ENCODE measurements at places on chromosomes 12 and 14.

- DNase-seq = no peak
Observed at GRCh38 chr14:80105488-80105994, 105.8 kb downstream of the DIO2 start.

DNA sequence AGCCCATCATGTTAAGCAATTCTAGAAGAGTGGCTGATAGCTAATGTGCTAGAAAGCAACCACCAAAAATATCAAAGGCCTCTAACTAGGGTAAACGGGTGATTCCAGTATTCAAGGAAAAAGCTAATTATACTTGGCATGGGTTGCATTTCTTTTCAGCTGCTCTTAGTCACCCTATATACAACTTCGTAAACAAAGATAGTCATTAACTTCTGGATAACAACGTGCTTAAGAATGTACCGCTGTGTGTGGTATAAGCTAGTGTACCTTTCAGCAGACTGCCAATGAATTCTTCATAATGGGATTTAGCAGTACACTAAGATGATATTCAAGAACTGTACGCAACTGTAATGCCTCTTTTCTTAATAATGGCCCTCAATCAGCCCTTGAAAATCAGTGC lies 42.2 kb upstream of the SLC6A13 start:
- no peak for DNase-seq

DNA sequence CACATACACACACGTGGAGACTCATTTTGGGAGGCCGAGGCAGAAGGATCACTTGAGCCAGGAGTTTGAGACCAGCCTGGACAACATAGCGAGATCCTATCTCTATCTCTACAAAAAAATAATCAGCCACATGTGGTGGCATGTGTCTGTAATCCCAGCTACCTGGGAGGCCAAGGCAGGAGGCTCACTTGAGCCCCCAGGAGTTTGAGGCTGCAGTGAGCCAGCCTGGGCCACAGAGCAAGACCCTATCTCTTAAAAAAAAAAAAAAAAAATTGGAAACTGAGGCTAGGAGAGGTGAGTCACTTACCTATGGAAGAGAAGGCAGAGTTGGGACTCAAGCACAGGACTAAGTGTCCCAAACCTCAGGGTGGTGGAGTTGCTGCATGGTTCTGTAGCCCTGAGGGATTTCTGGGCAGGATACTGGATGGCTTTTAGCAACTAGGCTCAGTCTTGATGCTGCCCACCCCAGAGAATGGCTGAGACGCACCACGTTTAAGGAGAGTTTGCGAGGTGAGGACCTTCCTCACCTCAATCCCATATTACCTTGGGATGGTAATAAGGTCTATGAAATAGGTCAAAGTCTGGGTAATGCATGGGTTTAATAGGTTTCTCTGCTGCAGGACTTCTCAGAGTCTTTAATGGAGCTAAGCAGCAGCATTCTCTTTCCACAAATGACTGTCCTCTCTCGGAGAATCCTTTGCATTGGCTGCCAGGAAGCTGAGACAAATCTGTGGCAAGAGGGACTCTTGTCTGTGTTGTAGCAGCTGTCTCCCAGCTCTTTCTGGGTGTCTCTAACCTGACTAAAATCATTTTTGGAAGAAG lies 35.6 kb downstream of the SH2B3 start:
- DNase-seq = peak; percentile 19

DNA sequence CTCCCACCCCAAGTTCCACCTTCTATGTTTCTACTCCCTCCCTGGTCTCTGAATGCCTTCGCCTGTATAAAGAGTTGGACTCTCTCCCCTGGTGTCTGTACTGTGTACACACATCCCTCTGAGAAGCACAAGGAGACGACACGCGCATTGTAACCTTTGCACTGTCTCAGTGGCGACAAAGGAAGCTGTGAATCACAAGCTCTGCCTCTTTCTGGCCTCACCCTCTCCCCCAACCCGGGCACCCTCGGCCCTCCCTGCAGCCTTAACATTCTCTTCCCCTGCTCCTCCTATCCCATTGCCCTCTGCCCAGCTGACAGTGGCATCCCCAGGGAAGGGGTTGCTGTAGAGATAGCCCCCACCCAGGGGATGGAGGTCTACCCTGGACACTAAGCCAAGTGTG lies 2.5 kb upstream of the SMARCD1 start:
- DNase-seq = no peak

GRCh38 chr12:109910969-109911348 lies 10.9 kb downstream of the TCHP start:
- DNase-seq = peak; percentile 96

DNA sequence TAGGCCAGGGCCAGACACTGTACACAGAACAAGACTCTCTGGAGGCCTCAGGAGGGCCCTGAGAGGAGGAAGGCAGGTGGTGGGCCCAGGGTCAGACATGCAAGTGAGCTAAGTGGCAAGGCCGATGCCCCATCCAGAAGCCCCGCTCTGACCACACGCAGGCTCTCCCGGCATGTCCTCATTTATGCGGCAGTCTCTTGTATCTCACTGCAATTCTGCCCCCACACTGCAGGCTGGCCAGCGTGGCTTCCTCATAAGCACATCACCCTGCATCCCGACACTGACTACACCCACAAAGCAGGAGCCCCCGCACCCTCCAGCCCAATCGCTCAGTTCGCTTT lies 17.5 kb downstream of the SSH1 start:
- DNase-seq = no peak

DNA sequence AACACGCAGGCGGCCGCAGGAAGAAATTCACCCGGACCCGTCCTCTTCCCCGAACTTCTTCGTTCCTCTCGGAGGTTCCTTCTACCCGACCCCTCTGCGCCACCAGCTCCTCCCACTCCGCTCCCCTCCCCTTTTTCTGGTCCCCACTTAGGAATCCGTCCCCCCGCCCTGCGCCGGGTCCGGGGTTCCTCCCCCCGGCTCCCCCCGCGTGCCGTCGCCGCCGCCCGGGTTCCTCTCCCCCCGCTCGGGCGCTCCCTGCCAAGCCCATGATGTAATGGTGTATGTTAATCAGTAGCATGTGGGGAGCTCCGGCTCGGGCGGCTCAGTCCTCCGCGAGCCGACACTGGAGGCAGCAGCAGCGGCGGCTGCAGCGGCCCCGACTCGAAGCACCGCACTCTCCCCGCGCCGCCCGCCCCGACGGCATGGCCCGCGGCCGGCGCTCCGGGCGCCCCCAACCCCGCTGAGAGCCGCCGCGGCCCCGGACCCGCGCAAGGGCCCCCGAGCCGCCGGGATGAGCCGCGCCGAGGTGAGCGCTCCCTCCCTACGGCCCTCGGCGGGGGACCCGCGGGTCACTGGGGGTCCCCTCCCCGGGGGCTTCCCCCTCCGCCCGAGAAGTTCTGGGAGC lies 1.0 kb upstream of the SAMD4A start:
- peak; percentile 85 for DNase-seq

GRCh38 chr12:31950088-31950487 lies 9.1 kb upstream of the RESF1 start:
- no peak for DNase-seq

GRCh38 chr12:119178544-119179334 lies at the start of gene HSPB8:
HSPB8 (plus strand) TSS chr12:119178931; CDS start chr12:119179313, 382 bp downstream.
- peak; percentile 89 for DNase-seq

DNA sequence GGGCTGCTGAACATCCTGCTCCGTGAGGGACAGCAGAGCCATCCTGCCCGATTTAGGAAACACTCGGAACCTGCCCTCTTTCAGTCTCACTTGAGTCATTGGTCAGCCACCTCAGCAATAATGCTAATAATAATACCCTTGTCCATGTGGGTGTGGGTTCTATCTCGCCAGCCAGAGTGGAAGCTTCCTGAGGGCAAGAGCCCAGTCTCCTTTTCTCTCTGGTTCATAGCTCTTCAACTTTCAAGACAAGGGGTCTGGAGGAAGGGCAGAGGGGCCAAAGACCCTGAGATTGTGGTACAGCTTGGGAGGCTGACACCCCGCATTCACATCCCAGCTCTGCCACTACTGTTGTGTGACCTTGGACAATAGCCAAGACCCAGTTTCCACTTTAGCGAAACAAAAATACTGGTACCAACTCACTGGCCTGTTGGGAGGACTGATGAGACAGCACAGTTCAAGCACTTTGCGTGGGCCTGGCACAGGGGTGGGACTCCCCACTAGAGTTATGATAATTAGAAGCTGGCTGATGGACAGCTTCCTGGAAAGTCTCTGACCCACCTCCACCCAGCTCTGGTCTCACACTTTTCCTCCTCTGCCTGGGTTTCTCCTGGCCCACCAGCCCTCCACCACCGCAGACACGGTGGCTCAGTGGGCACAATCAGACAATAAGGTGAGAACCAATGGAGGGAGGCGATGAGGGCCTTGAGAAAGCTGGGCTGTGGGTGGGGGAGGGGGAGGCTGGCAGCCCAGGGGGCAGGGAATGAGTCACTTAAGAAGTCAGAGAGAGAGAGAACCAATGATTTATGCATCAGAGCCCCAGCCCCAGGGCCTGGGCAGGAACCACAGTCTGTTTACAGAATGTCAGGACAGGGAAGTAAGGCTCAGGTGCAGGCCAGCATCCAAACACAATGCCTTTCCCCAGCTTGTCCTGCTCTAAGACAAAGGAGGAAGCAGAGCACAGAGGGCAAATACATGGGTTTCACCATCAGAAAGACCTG lies 9.6 kb downstream of the FAIM2 start:
- no peak for DNase-seq

GRCh38 chr12:6202304-6202703 lies 2.1 kb downstream of the CD9 start:
- DNase-seq = no peak

GRCh38 chr12:113880988-113881962 lies 84.8 kb downstream of the RBM19 start:
- DNase-seq = no peak

- peak; percentile 61 for DNase-seq
Observed at GRCh38 chr12:127113945-127114344, 1153.0 kb upstream of the TMEM132C start.
